Type B pancreatic cell (in vitro differentiated cells): ENCODE measurements at places on chromosomes 11 and 22. TPM values are rescaled to one million over a fixed set of nuclear protein-coding genes. Genes with fewer than 3 reads are reported as not detected.

DNA sequence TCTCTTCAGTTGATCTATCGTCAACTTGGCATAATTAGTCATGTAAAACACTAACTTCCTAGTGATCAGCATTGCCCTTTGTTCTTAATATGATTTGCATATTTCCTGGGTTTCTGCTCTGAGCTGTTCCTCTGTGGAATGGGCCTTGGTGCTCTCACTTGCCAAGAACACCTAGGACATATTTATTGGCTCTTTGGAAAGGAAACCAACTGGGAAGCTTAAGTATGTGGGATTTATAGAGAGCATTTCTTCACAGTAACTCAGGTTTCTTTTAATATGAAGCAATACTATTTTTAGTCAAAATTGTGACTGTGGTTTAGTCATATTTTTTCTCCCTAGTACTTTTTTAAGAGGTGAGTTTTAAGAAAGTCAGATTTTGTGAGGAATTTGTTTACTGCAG lies 28.8 kb downstream of the FAT3 start:
- DNase-seq, result no peak

- no peak for DNase-seq
Measured at GRCh38 chr11:78251083-78251775, 62.5 kb downstream of the USP35 start.

GRCh38 chr11:43942662-43943371 lies 380 bp downstream of the C11orf96 start:
- DNase-seq, result no peak

Gene KRTAP5-7
- not detected in 2 replicates for total RNA-seq

Gene BIRC3
- total RNA-seq, result 2.3 and 2.8 TPM in 2 replicates

- DNase-seq, result no peak
Measured at GRCh38 chr11:125872138-125872491, 15.4 kb upstream of the HYLS1 start.

GRCh38 chr11:122755941-122756340 lies 82.4 kb upstream of the CRTAM start:
- no peak for DNase-seq
